ENCODE measurements at places on chromosomes 5 and 9.
A peak's percentile ranks its signal among the peaks of the same experiment; 100 is the strongest.

DNA sequence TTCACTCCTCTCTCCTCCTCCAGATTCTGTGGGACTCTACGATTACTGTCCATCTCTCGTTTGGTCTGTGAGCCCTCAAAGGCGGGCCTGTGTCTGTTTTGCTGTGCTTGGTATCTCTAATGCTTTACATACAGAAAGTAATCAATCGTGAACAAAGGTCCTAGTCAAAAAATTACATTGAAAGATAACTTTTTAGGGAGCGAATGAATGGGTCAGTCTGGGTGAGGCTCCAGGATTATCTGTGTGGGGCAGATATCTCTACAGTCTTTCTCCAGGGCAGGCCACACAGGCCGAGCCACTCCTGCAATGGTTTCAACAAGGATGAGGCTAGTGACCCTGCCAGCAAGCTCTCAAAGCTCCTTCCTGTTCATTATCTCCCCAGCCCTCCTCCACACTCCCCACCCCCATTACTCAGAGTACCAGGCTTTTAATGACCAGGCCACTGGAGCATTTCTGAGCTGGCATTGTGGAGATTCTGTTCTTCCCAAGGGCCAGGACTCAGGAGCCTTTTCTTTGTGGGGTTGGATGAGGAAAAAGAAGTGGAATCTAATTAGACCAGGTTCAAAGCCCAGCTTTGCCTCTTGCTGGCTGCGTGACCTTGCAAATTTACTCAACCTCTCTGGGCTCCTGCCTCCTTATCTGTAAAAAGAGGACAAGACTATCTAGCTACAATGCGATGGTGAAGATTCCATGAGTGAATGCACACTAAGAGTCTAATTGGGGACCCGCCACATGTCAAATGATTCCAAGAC, 10.2 kb downstream of the CORO2A start:
- DNase-seq = no peak

DNA sequence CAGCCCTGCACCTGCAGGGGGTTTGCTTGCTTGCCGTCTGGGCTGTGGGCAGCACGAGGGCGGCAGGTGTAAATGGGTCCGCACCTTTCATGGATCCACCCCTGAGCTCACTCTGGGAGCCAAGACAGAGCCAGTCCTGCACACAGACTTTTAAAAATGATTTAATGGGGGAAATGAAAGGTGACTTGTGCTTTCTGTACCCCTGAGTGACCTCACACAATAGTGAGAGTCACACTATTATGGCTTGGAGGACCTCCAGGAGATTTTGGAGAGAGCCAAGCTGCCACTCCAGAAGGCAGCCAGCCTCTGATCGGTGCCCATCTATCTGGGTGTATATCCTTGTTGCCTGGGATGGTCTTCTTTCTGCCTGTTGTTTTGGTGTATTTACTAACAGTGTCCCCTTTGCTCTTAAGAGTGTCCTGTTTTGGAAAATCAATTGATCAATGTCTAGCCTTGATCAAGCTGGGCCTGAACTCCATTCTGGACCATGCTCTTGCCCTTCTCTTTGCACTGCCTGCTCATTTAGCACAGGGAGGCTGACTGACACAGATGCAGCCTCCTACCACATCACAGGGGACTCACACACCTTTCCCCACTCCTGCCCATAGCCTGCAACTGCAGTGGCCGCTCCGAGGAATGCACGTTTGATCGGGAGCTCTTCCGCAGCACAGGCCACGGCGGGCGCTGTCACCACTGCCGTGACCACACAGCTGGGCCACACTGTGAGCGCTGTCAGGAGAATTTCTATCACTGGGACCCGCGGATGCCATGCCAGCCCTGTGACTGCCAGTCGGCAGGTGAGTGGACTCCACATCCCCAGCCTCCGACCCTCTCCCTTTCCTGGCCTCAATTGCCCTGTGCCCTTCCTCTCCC, 29.5 kb downstream of the LAMC3 start:
- DNase-seq = no peak

- no peak for DNase-seq
Observed at GRCh38 chr5:72618708-72619107, 111.5 kb upstream of the ZNF366 start.

DNA sequence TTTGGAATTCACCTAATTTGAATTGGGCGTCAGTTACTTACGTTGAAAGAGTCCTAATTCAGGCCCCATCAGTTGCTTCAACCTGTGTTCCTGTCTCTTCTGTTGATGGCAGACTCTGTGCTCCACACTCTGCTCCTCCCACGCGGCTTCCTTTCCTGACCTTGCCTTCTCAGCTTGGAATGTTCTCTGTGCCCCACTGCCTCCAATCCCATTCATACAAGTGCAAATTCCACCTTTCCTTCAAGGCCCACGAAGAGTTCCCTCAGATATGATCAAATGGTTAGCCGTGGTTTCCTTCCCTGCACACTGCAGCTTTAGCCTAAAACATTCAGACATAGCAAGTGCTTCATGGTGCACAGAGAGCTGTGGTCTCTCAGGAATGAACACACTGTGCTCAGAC, 65.7 kb downstream of the SREK1 start:
- no peak for DNase-seq

- DNase-seq = no peak
Observed at GRCh38 chr9:80586786-80587330, 1015.1 kb downstream of the TLE4 start.

GRCh38 chr5:154862766-154863165, 4.3 kb downstream of the CNOT8 start:
- no peak for DNase-seq

GRCh38 chr9:112731971-112732370, 14.1 kb upstream of the INIP start:
- no peak for DNase-seq

GRCh38 chr9:126329476-126330275, 3.0 kb downstream of the MVB12B start:
- no peak for DNase-seq

GRCh38 chr9:12224449-12224848, 468.7 kb upstream of the TYRP1 start:
- no peak for DNase-seq

GRCh38 chr5:102792705-102793104, 37.6 kb downstream of the PAM start:
- DNase-seq = peak; percentile 41

DNA sequence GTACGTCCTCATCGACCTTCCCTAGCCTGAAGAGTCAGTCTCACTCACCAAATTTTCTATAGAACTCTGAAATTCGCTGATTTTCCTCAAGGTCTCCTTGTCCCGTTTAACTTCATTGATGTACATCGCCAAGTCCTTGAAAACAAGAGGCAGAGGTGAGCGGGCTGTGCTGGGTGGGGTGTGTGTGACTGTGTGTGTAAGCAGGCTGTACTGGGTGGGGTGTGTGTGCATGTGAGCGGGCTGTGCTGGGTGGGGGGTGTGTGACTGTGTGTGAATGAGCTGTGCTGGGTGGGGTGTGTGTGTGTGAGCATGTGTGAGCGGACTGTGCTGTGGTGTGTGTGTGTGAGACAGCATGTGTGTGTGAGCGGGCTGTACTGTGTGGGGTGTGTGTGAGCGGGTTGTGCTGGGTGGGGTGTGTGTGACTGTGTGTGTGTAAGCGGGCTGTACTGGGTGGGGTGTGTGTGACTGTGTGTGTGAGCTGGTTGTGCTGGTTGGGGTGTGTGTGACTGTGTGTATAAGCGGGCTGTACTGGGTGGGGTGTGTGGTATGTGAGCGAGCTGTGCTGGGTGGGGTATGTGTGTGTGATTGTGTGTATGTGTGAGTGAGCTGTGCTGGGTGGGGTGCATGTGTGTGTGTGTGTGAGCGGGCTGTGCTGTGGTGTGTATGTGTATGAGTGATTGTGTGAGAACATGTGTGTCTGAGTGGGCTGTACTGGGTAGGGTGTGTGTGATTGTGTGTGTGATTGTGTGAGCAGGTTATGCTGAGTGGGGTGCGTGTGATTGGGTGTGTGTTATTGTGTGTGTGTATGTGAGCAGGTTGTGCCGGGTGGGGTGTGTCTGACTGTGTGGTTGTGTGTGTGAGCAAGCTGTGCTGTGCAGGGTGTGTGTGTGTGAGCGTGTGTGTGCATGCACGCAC, 53.8 kb upstream of the SARDH start:
- no peak for DNase-seq

DNA sequence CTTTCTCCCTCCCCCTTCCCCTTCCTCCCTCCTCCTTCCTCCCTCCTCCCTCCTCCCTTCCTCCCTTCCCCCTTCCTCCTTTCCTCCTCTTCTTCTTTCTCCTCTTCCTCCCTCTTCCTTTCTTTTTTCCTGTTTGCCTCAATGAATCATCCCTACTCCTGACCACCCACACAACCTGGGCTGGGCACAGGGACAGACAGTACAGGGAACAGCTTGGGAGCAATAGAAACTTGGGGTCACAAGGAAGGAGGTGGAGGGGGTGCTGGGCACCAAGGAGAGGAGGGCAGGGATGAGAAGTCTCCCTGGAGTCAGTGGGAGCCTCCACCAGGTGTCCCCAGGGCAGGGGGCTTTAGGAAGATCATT, 5.0 kb downstream of the TTC16 start:
- no peak for DNase-seq

DNA sequence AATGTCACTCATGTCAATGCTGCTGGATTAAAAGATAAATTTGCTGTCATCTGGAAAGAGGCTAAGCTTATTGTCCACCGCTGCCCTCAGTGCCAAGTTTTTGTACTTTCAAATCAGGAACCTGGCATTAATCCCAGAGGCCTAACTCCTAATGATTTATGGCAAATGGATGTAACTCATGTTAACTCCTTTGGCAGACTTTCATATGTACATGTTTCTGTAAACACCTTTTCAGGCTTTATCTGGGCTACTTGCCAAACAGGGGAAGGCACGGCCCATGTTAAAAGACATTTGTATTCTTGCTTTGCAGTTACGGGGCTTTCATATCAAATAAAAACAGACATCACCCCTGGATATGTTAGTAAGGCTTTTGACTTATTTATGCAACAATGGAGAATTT, 608.0 kb upstream of the ACO1 start:
- DNase-seq = peak; percentile 87

DNA sequence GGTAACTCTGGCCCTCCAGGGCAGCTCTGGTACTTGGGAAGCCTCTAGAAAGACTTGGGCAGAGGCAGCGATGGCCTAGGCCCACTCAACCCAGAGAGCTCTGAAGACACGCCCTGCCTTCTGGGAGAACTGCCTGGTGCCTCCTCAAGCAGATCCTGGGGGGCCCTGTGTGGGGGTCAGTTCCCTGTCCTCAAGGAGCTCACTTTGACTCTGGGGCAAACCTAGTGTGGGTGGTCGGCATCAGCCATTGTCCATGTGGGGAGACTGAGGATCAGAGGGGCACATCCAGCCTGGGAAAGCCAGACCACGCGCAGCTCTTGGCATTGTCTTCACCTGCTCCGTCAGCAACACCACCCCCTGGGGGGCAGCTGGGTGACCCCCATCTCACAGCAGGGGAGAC, 28.0 kb downstream of the ABO start:
- no peak for DNase-seq

DNA sequence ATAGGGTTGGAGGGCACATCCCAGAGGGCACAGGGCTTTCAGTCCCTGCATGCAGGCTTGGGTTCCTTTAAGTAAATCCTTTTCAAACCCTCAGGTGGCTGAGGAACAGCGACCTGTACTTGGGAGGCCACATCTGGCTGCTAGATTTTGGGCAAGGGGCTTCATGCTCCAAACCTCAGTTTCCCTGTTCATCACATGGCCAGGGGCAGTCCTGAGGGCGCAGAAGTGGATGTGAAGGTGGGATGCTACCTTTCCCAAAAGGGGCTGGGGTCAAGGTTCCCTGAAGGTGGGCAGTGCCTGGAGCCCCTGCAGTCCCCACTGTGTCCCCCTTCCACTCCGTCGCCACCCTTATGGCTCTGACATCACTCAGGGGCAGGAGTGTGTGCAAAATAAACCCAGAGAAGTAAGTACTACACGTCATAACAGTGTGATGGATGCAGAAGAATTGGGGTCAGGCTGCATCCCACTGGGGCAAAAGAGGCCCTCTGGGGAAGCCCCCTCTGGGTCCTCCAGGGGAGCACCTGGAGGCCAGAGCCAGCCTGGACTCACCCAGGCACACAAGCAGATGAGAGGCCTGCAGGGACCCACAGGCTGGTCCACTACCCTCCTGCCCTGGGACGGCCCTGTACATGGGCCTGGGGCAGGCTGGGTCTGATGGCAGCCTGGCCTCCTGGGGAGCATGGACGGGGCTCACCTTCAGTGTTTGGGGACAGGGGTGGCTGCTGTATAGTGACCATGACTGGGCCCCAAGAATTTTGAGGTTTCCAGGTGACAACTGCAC, 1.9 kb upstream of the CARD19 start:
- DNase-seq = no peak

DNA sequence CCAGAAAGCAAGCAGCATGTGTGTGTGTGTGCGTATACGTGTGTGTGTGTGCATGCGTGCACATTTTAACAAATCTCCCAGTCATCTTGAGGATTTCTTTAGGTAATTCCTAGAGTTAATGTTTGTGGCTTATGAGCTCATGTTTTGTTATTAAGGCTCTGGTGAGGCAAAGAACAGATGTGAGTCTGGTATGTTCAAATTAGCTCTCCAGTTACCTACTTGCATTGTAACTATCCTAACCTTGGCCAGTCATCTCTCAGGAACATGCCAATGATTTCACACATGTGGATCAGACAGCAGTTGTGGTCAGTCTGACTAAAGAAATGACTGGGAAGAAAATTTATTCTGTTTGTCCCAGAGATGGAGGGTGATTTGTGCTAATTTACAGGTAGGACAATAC, 163.1 kb downstream of the IZUMO3 start:
- no peak for DNase-seq

- DNase-seq = no peak
Observed at GRCh38 chr9:5549658-5550650, 39.6 kb downstream of the PDCD1LG2 start.

GRCh38 chr5:68440245-68440644, 224.7 kb downstream of the PIK3R1 start:
- DNase-seq = no peak

DNA sequence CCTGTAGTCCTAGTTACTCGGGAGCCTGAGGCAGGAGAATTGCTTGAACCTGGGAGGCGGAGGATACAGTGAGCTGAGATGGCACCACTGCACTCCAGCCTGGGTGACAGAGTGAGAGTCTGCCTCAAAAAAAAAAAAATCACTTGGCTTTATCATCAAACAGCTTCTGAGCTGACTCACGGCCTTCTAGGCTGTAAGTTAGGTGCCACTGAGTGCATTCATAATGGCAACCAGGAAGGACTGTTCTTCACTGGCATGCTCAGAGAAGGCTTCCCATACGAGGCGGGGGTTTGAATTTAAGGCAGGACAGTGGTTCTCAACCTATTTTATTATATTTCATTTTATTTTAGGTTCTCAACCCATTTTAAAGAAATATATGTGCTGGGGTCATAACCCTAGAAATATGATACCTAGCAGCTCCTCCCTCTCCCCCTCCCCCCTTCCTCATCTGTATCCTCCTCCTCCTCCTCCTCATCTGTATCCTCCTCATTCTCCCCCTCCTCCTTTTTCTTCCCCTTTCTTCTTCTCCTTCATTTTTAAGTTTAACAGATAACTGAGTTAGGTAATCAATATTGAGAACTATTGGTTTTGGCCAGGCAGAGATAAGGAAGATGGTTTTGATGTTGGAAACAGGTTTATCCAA, 19.0 kb upstream of the LHFPL2 start:
- no peak for DNase-seq
